ENCODE measurements at places on chromosomes 6 and 20.

DNA sequence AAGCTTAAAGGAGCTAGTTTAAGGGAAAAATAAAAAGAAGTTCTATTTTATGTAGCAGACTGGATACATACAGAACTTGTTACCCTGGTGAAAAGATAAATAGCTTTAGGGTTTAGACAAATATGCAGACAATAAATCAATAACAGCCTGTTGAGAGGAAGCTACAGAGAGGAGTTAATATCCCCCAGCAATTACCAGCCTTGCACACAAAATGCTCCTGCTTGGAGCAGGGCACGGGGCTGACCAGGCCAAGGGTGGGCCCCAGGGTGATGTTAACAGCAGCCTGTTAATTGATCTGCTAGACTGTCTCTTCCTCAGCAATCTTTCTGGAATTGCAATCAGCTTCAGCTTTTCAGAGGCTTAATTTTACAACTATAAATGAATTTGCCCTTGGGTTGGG, 125.1 kb upstream of the SOX4 start:
- no peak for DNase-seq

- DNase-seq = no peak
Observed at GRCh38 chr6:27136978-27137814, 110.3 kb upstream of the PRSS16 start.

GRCh38 chr6:122151066-122151465, 248.4 kb upstream of the HSF2 start:
- DNase-seq = no peak

GRCh38 chr6:15207923-15208322, 37.9 kb upstream of the JARID2 start:
- no peak for DNase-seq

DNA sequence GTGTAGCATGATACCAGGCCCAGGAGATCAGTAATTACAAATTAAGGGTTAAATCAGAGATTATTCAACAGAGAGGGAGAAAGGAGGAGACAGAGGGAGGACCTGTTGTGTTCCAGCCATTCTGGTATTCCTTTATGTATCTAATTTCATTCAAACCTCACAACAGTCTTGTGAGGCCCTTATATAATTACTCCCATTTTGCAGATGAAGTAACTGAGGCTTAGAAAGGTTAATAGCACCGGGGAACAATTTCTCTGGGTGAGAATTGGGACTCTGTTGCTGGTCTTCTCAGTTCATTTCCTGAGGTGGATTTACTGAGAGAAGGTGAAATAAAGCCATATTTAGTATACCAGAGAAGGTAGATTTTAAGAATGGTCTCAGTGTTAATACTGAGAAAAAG, 66.6 kb downstream of the C6orf52 start:
- DNase-seq = no peak

GRCh38 chr6:42339991-42340401, 111.7 kb downstream of the TRERF1 start:
- DNase-seq = no peak

- no peak for DNase-seq
Observed at GRCh38 chr20:24423390-24424313, 45.8 kb upstream of the SYNDIG1 start.

DNA sequence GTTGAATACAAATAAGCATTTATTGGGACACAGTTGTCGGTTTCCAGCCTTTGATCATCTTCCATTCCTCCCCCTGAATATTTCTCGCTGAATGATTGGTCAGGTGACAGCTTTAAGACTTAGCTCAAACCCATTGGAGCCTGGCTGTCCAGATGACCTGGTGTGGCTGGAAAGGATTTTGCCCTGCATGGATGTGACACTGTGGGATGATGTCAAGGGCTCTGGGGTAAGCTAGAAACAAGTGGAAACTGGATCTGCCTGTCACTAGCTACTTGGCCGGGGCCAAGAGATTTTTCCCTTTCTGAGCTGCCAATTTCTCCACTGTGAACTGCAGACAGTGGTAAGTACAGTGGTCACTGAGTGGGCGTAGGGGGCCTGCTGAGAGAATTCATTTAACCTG, 41.9 kb upstream of the MYLIP start:
- no peak for DNase-seq

- DNase-seq = no peak
Observed at GRCh38 chr20:39983183-39983582, 705.9 kb downstream of the MAFB start.

- DNase-seq = no peak
Observed at GRCh38 chr6:34919651-34920050, 30.6 kb downstream of the ANKS1A start.

GRCh38 chr6:2739335-2739734, 11.4 kb downstream of the MYLK4 start:
- no peak for DNase-seq

DNA sequence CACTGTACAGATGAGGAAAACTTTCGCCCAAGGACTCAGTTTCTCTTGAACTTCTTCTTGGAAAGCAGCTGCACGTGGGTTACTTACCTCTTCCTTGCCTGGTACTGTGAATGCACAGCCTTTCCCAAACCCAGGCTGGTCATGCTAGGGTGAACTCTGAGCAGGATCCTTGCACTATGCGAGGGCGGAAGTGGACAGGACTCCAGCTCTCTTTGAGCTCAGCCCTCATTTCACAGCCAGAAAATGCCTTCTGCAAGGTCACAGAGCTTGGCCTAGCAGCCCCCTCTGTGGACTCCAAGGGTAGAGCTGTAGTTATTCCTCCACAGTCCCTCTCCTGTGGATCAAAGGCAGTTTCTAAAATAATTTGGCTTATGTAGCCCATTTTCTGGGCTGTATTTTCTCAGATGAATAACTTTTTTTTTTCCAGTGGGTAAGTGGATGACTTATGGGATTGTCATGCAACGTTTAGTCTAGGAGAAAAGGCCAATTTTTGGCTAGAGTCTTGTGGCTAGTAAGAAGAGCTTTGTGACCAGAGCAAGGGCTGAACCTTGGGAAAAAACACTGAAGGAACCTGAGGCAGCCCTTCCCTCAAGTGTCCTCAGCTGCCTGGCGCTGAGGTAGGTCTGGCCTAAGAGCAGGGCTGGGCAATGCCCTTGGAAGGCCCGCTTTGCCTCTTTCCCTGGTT, 172.7 kb downstream of the SCP2D1 start:
- no peak for DNase-seq

DNA sequence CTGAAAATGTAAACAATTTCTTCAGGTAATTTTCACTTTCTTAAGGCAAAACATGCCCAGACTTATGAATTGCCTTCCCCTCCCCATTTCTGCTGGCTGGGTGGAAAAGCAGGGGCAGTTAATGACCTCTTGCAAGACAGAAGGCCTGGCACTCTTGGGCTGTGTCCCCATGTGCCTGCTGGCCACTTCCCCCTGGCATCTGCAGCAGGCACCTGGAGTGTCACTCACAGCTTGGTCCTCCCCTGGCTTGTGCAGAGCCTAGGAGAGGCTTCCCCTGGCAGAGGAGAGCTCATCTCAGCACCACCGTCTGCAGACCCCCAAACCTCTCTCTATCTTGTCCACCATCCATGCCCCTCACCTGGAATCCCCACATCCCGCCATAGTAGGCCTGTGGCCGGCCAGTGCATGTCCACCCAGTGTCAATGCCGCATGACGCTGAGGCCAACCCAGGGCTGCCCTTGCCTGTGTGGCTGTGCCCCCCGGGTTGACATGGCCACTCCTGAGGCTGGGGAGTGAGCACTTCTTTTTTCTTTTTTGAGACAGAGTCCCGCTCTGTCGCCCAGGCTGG, 83.5 kb upstream of the SLC22A23 start:
- DNase-seq = no peak

DNA sequence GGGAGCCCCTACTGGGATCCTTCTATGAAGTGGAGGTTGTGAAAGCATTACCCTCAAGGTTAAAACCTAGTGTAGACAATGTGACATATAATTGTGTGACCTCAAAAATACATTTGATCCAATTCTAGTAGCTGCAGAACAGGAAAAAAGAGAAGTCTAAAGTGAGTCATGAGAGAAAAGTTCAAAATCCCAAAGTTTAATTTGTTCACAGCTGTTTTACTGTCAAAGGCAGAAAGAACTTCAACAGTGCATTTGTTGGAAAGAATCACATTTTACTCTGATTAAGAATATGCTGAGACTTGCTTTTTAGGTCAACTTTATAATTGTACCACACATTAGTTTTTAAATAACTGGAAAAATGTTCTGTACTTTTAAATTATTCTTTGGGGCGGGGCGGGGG, 1027.4 kb upstream of the FLRT3 start:
- DNase-seq = no peak

GRCh38 chr6:44396968-44397367, 9.5 kb downstream of the CDC5L start:
- no peak for DNase-seq

GRCh38 chr6:104484626-104485025, 375.1 kb downstream of the HACE1 start:
- DNase-seq = no peak

- no peak for DNase-seq
Observed at GRCh38 chr6:167553736-167554119, 228.8 kb downstream of the TTLL2 start.

GRCh38 chr6:98847779-98848538, 13.6 kb downstream of the POU3F2 start:
- no peak for DNase-seq

DNA sequence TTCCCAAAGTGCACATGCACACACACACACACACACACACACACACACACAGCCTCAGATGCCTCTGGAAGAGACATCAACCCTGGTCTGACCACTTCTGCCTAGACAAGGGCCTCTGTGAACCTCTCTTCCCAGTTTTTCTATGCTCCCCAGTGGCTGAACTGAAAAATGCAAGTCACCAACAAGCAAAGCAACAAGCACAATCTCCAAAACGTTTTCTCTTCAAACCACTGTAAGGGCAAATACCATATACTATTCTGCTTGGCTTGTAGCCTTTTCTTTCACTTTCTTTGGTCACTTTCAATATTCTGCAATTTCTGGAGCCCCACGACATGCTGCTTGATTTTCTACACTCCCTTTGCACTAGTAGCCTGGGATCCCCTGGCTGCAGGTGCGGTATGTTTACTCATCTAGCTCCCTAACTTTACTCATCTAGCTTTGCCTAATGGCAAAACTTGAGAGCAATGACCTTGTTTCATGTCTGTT, 121.4 kb upstream of the DST start:
- no peak for DNase-seq

DNA sequence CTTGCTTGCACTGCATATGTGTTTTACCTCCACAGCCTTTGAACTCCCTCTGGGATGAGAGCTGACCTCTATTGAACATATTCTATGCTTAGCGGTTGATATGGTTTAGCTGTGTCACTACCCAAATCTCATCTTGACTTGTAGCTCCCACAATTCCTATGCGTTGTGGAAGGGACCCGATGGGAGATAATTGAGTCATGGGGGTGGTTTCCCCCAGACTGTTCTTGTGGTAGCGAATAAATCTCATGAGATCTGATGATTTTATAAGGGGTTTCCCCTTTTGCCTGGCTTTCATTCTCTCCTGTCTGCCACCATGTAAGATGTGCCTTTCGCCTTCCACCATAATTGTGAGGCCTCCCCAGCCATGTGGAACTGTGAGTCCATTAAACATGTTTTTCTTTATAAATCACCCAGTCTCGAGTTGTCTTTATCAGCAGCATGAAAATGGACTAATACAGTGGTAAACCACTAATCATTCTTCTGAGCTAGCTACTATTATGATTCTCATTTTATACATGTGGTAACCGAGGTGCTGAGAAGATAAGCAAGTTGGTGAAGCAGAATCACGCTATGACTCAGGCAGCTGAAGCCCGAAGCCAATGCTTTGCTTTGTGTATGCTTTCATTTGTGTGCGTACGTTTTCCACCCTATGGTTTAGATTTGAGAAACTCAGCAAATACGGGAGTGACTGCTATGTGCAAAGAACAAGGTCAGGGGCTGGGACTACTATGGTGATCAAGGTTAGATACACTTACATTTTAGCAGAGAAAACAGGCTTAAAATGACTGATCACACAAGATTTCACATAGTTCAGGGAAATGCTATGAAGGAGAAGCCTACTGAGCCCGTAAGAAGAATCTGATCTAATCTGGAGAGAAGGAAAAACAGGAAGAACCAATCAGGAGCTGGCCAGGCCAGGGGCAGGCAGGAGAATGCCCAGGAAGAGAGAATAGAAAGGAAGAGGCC, 363.5 kb downstream of the ESR1 start:
- DNase-seq = no peak

DNA sequence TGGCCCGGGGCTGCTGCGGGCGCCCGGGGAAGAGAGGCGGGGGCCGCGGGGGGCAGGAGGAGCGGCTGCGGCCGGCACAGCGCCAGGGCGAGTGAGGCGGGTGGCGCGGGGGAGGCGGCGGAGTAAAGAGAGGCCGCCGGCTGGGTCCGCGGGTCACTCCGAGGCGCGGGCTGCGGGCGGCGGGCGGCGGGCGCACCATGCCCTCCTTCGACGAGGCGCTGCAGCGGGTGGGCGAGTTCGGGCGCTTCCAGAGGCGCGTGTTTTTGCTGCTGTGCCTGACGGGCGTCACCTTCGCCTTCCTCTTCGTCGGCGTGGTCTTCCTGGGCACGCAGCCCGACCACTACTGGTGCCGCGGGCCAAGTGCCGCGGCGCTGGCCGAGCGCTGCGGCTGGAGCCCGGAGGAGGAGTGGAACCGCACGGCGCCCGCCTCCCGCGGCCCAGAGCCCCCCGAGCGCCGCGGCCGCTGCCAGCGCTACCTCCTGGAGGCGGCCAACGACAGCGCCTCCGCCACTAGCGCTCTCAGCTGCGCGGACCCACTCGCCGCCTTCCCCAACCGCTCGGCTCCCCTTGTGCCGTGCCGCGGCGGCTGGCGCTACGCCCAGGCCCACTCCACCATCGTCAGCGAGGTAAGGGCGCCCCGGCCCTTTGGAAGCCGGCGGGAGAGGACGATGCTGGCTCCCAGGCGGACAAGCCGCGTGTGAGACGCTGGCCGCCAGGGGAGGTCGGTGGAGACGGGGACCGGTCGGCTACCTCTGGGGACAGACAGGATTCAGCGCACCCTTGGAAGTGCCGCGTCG, at the start of gene SLC22A3:
SLC22A3 (plus strand) TSS at position 156 of the 797 bp plus-strand sequence; CDS start at position 198, 42 bp downstream.
- no peak for DNase-seq

- DNase-seq = no peak
Observed at GRCh38 chr20:61502433-61502832, 250.4 kb downstream of the CDH4 start.

- no peak for DNase-seq
Observed at GRCh38 chr6:26475823-26476729, 18.3 kb downstream of the BTN2A1 start.

DNA sequence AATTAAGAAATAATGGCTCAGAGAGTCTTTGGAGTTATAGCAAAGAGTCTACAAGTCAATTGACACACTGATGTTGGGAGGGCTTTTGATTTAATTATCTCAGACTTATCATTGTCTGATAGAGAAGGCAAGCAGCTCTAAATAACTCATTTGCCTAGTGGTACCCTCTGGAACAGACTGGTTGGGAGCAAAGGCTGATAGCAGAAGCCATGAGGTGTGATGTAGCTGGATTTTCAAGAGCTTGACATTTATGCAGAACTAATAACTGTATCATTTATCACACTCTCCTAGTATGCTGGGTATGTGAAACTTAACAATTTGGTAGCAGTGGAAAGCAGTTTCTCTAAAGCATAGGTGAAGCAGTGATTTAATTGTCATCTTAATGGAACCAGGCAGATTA, 380.6 kb downstream of the TENT5A start:
- no peak for DNase-seq

Measured in activated CD8-positive, alpha-beta memory T cell treated with anti-CD3 and anti-CD28 coated beads for 48 hours (primary cell).